Jurkat, Clone E6-1 (cell line): ENCODE measurements at places on chromosomes 6 and 20.

DNA sequence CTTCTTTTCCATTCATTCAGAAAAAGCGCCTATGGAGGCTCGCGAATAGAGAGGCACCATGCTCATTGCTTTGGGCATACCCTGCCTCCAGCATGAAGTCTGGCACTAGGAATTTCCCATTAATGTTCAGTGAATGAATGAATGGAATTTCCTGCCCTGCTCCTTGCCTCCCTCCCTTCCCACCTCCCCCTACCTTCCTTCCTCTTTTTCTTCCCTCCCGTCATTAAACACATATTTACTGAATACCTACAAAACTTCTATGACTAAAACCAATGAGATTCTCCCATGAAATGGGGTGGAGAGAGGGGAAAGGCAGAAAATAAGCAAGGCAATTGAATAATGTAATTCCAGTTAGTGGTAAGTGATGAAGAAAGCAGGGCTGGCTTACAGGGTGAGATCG is 213.8 kb upstream of the AGPAT4 start:
- DNase-seq, result no peak

DNA sequence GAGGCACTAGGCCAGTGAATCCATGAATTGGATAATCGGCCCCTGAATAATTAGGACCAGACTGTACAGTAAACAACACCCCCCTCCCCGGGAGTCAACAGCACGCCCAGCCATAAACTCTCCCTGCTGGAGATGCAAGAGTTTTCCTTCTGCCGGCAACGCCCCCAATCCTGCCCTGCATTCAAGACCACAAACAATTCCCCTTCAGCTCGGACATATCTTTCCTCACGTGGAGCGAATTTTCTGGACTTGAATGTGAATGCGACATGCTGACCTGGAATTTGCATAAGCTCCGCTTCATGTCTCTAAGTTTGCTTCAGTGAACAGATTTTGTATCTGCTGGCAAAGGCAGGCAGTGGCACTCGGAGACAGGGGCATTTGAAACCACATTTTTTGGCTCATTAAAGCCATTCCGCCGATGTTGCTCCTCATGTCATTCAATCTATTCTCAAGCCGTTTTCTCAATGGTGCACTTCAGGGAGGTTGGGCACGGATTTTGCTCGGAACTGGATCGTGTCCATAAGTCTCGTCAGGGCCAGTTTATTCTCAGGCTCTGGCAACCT is 38.0 kb upstream of the GMPR start:
- no peak for DNase-seq

- DNase-seq, result no peak
Measured at GRCh38 chr20:63602321-63602720, 24.6 kb downstream of the GMEB2 start.

GRCh38 chr6:81237226-81237625 is 515.3 kb downstream of the TENT5A start:
- DNase-seq, result no peak
